ENCODE measurements at places on chromosomes 4 and X.

DNA sequence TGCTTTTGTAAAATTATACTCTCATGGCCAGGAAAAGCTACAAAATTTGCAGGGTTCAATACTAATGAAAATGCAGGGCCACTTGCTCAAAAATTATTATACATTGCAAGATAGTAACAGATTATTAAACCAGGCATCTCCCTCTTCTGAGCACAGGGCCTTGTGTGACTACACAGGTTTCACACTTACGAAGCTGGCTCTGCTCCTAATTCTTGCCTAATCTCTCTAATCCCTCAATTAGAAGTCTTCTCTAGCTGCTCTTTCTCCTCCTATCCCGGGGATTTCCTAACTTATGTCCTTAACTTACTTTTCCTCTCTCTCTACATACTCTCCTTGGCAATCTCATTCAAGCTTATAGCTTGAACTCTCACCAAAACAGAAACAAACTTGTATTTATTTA lies 168.3 kb downstream of the AREG start:
- no peak for DNase-seq

GRCh38 chrX:67724359-67725110 lies 180.7 kb downstream of the AR start:
- no peak for DNase-seq

DNA sequence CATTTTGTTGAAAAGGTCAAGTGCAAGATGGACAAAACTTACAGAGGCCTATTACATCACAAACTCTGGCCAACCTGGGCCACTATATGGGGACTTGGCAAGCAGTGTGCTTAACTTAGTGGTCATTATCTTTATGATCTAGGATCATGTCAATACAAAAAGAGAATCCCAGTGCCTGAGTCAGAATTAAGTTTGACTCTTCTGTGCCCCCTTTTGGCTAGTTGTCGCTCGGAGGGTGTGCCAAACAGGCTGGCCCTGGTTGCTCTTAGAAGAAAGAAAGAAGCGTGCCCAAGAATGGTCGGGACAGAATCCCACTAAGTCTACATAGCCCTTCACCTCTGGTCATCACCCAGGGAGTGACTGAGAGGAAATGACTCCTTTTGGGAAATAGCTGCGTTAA lies 100.1 kb downstream of the EIF4E start:
- peak; percentile 6 for DNase-seq

DNA sequence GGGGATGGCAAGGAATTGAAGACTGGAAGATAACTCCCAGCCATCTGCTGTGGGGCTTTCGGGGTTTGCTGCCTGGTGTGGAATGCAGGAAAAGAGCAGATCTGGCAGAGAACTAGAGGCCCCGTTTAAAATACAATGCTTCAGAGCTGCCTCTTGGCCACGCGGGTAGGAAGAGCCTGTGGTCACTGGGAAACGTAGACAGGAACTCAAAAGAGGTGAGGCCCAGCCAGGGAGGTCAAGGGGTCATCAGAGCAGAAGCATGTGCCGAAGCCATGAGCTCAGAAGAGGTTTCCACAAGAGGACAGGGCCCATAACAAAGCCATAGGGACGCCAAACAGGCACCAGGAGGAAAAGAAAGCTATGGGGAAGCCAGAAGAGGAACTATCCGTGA lies 14.5 kb upstream of the STS start:
- DNase-seq, result no peak

DNA sequence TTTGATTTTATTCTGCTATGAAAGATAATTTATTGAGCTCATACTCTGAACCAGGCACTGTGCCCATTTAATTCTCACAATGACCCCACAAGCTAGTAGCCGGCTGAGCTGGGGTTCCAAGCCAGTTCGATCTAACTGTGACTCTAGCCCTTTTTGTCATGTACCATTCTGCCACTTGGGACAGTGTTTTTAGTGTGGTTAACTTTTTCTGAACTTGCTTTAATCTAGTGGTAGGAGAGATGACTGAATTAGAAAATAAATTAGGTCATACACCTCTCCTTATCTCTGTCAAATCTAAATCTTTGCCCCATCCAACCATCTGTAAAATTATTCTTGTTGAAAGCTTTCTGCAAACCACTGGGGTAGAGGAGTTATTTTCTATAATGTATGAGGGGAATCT lies 136.0 kb downstream of the CBR4 start:
- no peak for DNase-seq

DNA sequence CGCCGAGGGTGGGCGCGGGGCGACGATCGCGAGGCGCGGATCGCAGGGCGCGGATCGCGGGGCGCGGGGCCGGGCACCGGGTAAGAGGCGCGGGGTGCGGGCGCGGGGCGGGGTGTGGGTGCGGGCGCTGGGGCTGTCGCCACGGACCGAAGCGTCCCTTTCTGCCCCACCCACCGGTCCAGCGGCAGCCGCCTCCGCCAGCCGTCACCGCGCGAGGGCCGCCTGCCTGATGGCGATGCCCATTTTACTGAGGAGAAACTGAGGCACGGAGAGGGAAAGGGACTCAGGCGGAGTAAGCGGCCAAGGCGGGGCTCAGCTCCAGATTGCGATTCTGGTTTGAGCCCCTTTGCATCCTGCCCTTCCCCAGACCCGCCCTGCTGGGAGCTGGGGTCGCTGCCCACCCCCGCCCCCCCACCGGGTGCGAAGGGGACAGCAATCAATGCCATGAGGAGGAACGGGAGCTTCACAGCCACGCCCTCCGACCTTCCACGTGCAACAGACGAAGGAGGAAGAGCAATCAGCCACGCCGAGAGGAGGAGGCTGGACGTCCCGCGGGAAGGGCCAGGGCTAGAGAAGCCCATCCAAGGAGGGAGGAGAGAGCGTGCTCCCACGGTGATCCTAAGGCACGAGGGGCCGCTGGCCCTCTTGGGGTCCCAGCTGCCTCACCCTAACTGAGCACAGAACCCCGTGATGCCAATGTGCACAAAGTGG lies 10.9 kb upstream of the MAN2B2 start:
- no peak for DNase-seq

GRCh38 chr4:89572224-89572858 lies 264.6 kb downstream of the SNCA start:
- DNase-seq, result peak; percentile 98

- DNase-seq, result peak; percentile 49
Measured at GRCh38 chr4:117777721-117778120, 256.6 kb upstream of the NDST3 start.

DNA sequence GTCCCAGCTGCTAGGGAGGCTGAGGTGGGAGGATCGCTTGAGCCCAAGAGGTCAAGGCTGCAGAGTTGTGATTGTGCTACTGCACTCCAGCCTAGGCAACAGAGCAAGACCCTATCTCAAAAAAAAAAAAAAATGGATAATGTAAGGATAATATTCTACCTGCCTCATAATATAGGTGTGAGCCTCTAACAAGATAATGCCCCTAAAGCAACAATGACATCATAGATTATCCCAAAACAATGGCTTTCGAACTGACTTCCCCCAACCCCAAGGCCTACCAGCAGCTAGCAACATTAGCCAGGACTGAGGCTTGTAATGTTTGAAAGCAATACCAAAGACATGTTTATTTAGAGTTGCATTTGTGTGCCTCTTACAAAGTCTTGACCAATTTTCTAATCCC lies 33.9 kb upstream of the ATP6AP2 start:
- DNase-seq, result no peak

- peak; percentile 2 for DNase-seq
Measured at GRCh38 chrX:150688911-150689451, 4.2 kb upstream of the MTMR1 start.

- DNase-seq, result peak; percentile 4
Measured at GRCh38 chr4:145436796-145437195, 44.9 kb upstream of the SMAD1 start.

Data from NCI-H69 (cell line).